ENCODE measurements at places on chromosomes 16 and 17.

DNA sequence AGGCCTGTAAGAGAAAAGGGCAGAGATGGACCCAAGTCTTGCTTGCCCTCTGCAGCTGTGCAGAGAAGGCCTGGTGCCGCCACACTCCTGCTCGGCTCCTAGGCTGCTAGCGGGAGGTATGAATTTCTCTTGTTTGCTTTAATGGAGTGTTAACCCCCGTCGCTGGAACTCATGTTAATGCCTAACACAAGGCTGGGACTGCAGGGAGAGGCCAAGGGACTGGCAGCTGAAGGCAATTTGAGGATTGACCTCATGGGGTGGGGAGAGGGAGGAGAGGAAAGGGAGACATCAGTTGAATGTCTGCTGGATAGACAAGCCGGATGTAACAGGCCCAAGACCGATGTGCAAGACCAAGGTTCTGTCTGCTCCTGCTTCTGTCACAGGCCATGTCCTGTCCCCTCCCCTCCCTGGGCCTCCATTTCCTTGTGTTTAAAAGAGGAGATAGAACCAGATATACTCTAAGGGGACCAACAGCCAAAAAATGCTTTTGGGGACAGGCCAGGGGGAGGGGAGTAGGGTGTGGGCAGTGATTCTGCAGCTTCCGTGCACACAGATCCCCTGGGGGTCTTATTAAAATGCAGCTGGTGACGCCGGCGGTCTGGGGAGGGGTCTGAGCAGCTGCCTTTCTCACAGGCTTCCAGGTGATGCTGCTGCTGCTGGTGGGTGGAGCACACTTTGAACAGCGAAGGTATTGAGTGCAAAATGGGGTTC lies 46.7 kb upstream of the TBX2 start:
- no peak for DNase-seq

DNA sequence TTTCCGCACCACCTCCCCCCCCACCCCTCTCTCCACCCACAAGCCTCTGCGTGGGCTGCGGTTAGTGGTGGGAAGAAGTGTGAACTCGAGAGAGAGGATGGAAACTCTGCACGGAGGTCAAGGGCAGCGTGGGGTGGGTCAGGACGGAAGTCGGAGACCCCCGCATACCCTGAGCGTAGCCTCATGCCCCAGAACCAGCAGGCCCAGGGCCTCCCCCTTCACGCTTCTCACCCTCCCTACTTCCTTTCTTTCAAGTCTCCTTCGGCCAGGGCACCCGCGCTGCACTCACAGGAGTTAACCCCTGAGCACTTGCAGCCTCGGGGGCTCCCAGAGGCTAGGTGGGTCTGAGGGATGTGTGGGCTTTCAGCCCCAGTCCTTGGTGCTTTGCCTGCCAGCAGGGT lies 9.2 kb downstream of the TBKBP1 start:
- DNase-seq: peak; percentile 44

DNA sequence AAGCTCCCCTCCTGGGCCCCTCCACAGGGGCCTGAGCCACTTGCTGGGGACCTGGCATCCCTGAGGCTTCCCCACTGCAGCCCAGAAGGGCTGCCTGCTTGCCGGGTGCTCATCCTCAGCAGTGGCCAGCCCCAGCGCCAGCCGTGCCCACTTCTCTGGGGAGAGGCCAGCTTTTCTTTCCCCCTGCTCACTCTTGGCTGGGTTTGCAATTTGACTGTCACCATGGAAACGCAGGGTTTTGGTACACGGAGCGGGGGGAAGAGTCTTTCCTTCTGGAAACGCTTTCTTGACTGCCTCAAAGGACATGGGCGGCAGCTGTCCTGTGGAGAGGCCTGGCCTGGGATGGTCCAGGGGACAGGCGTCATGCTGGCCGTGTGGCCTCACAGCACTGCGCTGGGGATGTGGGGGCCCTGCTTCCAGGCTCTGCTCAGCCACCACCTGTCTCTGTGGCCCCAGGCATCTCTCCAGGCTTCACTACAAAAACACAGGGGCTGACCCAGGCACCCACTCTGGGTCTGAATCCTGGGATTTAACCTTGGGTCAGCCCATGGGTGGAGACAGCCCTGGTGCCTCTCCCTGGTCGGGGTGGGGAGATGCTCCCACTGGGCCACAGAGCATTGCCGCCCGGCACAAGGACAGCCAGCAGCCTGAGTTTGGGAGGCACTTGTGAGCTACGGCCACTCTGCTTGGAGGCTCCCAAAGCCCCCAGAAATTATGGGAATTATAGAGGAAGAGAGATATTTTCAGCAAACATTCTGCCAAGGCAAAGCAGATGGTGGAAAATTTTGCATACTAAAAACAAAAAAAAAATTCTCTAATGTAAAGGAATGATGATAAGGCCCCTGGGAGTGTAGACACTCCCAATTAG lies 45.9 kb upstream of the DOC2B start:
- DNase-seq: no peak

GRCh38 chr16:70257391-70257790 lies 5.7 kb upstream of the EXOSC6 start:
- no peak for DNase-seq
